ENCODE measurements at places on chromosomes 2 and 18.

GRCh38 chr2:169732583-169733358 is 861 bp upstream of the KLHL23 start:
- DNase-seq: no peak

DNA sequence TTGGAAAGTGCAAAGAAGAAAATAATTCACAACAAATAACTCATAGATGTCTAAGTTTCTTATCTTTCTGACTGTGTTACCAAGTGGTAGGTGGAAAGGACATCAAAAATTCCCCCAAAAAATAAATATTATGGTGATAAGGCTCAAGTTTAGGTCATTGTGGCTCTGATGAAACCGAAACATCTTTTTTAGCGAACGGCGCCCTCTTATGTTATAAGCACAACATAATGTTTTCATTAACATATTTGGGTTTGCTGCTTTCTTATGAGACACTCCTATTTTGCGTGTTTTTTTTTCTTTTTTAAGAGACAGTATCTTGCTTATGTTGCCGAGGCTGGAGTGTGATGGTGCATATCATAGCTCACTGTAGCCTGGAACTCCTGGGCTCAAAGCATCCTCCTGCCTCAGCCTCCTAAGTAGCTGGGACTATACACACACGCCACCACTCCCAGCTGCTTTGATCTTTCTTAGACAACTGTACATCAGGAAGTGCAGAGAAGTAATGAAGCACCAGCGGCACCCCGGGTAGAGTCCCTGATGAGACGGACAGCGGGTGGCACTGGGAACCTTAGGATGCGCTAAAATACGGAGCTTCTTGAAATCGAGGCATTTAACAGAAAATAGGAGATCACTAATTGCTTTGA is 38.5 kb upstream of the SLC35G4 start:
- peak; percentile 24 for DNase-seq

DNA sequence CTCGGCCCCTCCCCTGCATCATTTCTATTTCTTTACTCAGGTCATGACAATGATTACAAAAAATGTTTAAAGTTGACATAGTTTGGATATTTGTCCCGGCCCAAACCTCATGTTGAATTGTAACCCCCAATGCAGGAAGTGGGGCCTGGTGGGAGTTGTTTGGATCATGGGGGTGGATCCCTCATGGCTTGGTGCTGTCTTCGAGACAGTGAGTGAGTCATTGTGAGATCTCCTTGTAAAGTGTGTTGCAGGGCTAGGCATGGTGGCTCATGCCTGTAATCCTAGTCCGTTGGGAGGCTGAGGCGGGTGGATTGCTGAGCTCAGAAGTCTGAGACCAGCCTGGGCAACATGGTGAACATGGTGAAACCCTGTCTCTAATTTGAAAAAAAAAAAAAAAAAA is 9.2 kb upstream of the MAP4K4 start:
- DNase-seq: peak; percentile 50

DNA sequence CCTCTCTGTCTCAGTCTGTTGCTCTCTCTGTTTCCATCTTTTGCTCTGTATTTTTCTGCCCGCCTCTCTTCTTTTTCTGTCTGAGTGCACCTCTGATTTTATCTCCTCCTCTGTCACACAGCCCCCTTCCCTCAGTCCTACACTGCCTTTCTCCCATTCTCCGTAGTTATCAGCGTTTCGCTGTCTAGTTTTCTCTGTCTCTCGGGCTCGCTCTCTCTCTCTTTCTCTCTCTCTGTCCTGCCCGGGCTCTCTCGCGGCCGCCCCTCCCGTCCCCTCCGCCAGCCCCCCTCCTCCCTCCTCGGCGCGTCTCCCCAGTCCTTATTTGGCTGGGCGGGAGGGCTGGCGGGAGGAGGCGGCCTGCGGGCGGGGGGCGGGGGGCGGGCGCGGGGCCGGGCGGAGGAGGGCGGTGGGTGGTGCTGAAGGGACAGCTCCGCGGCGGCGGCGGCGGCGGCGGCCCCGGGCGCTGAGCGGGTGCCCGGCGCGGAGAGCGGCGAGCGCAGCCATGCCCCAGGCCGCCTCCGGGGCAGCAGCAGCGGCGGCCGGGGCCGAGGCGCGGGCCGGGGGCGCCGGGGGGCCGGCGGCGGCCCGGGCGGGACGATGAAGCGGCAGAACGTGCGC is at the start of gene KCNK3:
TSS of gene KCNK3 (plus strand) at position 444 of the 618 bp plus-strand sequence. CDS start at position 598, 154 bp downstream.
- peak; percentile 25 for DNase-seq

GRCh38 chr2:190181123-190181669 is 118.7 kb upstream of the MSTN start:
- DNase-seq: no peak

- DNase-seq: peak; percentile 15
Observed at GRCh38 chr2:168796583-168797285, 5.7 kb upstream of the NOSTRIN start.
